Stimulated activated CD8-positive, alpha-beta memory T cell treated with anti-CD3 and anti-CD28 coated beads, Interleukin-7, amount 100 ng/mL, for 1 hour (primary cell): ENCODE measurements at places on chromosomes 5 and 9.

- no peak for DNase-seq
These were observed 31.9 kb downstream of the MRPL36 start for GRCh38 chr5:1767524-1768282.

DNA sequence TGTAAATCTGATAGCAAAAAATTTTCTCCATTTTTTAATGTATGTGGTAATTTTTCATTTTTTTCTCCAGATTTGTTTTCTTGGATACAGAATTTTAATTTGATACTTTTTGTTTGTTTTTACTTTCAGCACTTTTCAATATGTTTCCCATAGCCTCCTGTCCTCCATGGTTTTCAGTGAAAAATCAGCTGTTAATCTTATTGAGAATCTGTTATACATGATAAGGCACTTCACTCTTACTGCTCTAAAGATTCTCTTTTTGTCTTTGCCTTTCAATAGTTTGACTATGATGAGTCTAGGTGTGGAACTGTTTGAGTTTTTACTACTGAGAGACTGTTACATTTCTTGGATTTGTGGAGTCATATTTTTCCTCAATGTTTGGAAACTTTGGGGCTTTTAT, 455.7 kb upstream of the NUDT12 start:
- DNase-seq, result no peak

DNA sequence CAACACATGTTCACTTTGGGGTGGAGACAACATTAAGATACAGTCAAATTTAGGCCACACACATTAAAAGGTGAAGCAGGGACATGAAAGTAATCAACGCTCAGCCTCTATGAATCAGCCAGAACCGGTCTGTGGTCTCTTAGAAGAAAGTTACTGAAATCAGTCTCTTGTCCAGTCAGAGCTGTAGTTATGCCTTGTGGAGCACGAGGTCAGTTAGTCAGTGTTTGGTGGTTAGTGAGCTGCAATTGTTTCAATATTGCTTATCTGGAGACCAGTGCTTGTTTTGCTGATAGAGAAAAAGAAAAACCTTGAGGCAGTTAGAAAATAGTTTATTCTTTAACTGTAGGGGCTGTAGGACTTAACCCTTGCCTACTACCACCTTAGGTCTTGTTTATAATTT, 157.8 kb upstream of the RASEF start:
- DNase-seq, result no peak

GRCh38 chr9:99693888-99694287, 127.8 kb upstream of the NR4A3 start:
- DNase-seq, result no peak

- DNase-seq, result no peak
These were observed 504.5 kb upstream of the ITGA1 start for GRCh38 chr5:52283221-52283620.

- DNase-seq, result no peak
These were observed 27.4 kb upstream of the CEP120 start for GRCh38 chr5:123450640-123451039.

GRCh38 chr9:107471552-107471951, 18.0 kb downstream of the KLF4 start:
- no peak for DNase-seq

DNA sequence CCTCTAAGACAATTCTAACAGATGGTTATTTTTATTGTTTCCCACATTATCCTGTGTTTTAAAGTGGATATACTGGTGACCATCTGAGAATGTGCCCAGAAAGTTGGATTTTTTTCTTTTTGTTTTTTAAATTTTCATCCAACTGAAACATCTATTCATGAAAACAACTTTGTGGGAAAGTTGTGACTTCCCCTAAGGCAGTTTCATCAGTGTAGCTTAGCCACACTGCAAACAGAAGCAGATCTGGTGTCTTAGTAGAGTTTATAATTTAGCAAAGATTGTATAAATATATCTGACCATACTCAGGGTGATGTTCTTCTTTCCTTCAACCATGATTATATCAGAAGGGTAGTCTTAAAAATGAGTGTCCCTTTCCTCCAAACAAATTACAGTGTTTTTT, 1241.3 kb downstream of the MAT2B start:
- DNase-seq, result no peak

DNA sequence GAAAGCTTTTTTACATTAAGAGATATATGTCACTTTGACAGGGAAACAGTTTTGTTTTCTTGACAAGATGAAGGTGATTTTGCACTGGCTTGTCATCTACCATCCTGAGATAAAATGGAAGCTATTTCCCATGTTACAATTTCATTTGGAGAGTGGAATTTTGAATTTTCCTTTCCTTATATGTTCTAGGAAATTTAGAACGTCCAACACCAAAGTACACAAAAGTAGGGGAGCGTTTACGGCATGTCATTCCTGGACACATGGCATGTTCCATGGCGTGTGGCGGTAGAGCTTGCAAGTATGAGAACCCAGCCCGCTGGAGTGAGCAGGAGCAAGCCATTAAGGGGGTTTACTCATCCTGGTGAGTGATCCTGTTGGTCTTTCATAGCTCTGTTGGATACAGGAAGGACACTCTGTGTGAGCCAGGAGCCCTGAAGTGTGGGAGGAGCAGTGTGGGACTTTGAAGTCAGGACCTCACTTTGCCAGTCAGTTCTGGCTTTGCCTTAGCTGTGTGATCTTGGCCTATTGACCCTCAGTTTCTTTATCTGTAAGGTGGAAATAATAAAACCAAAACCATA, 887 bp downstream of the PTPDC1 start:
- DNase-seq, result no peak

GRCh38 chr9:115879451-115879850, 274.1 kb upstream of the PAPPA start:
- no peak for DNase-seq

DNA sequence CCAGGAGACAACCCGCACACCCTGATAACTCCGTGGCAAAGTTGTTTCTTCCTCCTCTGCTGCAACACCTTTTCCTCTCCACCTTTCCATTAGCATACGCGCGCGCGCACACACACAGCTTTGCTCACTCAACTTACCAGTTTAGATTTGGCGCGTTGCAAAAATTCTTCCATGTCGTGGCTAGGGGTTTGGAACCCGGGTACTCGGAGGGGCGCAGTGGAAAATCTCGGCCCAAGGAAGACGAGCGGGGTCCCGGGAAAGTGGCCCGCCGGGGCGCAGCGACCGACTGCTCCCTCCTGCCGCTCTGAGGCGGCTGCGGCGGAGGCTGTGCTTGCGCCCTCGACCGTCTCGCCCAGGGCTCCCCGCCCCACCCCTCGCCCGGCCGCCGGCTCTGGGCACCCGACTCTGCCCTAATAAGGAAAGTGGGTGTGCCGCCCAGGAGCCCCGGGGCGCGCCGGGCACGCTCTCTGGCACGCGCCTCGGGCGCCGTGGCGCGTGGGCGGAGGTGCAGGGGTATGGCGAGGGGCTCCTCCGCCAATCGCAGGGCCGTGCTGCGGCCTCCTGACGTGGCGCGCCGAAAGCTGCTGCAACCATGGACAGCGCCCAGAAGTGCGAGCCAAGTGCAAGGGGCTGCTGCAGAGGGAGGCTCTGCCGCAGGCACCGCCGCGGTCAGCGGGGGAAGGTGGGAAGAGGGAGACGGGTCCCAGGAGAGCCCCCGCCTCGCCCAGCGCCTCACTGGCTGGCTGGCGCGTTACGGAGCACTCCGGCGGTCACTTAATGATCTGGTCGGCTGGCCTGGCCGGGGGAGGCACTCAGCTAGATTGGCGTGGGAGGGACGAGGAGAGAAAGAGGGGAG, at the start of gene PRUNE2:
TSS of gene PRUNE2 (minus strand) at position 324 of the 856 bp plus-strand sequence. CDS start at position 173, 151 bp downstream.
- DNase-seq, result no peak

GRCh38 chr9:107749787-107750444, 260.3 kb upstream of the KLF4 start:
- no peak for DNase-seq

- no peak for DNase-seq
These were observed 552.2 kb upstream of the RIOK2 start for GRCh38 chr5:97735209-97735608.

- DNase-seq, result no peak
These were observed 504.4 kb downstream of the TLE4 start for GRCh38 chr9:80076162-80076561.

DNA sequence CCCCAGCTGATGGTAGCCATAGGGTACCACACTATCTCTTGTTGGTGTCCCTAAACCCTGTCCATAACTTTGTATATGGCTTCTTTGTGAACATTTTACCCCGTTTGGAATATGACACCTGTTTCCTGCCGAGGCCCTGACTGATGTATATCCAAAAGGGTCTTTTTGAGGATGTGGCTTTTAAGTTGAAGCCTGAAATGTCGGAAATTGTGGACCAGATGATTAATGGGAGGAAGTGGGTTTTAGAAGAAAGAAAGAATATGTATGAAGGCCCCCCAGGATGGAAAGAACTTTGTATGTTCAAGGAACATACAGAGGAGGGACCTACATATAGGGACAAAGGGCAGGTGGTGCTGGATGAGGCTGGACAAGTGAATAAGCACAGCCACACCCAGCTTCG, 16.7 kb upstream of the TNFSF8 start:
- DNase-seq, result no peak

DNA sequence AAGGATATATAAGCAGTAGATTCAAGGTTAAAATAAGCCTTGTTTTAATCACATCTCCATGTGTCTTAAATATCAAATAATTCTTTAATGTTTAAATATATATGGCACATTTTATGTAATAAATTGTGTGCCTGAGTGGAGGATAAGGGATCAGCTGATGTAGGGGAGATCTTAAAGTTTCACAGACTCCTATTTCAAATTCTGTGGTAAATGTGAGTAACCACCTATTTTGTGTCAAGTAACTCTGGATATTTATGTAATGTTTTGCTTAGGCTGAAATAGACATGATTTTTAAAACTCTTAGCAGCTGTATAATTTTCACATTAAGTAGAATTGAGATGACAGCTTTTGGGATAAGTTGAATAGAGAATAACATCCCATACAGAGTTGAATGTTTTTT, 41.3 kb upstream of the ITGA2 start:
- DNase-seq, result no peak

- DNase-seq, result no peak
These were observed 25.7 kb downstream of the TRIO start for GRCh38 chr5:14168793-14169262.

DNA sequence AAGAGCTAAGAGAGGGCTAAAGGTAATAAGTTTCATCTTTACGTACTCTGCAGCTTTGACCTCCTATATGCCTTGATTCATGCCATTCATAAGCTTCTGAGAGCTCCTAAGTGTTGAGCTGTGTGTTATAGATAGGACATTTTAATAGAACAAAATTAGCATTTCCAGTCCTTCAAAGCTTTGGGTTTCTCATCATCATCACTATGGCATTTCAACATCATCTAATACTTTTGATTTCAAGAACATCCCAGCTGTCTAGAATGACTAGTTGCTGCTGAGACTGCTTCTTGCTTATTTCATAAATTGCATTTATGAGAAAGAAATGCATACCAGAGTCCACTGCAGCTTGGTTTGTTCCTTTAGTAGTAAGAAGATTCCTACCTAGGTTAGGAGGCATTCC, 201.7 kb downstream of the SGCD start:
- no peak for DNase-seq

GRCh38 chr5:112529525-112529924, 110.4 kb upstream of the EPB41L4A start:
- no peak for DNase-seq

DNA sequence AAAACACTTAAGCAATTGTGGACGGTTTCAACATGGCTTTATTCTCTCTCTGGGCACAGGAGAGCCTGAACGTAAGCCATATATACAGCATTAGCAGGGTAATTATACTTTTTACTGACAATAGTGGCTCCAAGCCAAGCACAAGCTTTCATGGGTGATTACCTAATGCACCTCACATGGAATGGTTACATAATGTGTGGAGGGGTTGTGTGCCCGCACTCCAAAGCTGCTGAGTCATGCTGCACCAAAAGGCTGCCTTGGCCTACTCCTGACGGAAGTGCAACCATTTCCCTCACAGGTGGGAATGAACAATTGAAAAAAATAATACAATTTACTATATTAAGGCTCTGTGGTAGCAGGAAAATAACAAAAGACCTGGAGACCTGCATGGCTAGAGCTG, 86.5 kb upstream of the ATP10B start:
- no peak for DNase-seq

- no peak for DNase-seq
These were observed 51.7 kb downstream of the ARHGAP26 start for GRCh38 chr5:142821733-142822487.

DNA sequence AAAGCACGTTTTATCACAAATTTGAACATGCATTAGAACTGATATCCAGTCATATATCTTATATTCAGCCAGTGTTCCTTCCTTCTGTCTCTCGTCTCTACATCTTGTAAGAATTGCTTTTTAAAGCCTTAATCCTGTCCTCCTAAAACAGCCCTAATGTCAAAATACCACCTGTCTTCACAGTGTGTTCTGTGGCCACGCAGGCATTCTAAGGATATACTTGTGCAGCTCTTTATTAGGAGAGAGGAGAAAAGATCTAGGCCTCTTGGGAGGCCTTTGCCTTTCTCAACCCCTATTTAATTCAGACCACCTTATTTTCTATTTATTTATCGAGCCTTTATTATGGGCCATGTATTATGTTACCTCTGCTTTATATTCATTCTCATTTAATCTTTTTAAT, 78.3 kb downstream of the MAN2A1 start:
- no peak for DNase-seq

GRCh38 chr5:67047160-67047559, 149.4 kb downstream of the CD180 start:
- no peak for DNase-seq

- DNase-seq, result no peak
These were observed 28.4 kb downstream of the MRPS27 start for GRCh38 chr5:72291601-72292000.

- no peak for DNase-seq
These were observed 22.2 kb upstream of the B4GALT1 start for GRCh38 chr9:33189331-33189791.

DNA sequence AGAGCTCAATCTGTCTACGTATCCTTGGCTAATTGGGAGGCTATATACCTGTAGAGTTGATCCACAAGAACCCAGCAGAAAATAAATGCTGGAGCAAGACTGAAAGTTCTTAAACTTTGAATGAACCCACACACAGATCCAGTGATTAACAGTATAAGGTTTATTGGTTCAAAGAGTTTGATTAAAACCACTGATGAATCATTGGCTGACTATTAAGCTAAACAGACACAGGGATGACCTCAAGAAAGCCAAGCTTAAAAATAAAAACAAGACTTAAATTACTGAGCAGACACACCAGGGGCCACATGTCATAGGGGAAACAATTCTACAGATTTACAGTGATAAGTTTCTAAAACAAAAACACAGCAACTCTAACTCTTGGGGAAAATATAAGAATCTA, 163.6 kb downstream of the SPATA31D1 start:
- DNase-seq, result no peak

DNA sequence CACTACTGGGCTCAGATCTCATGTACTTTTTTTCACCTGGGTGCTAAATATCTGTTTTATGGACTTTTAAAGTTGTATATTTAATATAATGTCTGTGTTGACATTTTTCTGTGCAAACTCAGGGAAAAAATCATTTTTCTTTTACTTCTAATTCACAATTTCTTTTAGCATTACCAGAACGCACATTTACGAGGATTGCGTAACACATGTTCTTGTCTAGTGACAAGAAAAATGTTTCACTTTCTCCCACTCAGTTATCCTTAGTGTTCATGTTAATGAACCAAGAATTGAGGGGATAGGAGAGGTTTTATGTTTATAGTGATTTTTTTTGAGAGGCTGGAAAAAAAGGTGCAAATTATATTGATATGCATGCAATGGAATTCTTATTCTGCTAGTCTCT, 86.3 kb upstream of the PJA2 start:
- DNase-seq, result no peak
